Muscle of back (tissue), 13 donors: ENCODE measurements at places on chromosomes 7 and 10.

GRCh38 chr10:78456649-78457400, 423.2 kb downstream of the RPS24 start:
- no peak for DNase-seq

DNA sequence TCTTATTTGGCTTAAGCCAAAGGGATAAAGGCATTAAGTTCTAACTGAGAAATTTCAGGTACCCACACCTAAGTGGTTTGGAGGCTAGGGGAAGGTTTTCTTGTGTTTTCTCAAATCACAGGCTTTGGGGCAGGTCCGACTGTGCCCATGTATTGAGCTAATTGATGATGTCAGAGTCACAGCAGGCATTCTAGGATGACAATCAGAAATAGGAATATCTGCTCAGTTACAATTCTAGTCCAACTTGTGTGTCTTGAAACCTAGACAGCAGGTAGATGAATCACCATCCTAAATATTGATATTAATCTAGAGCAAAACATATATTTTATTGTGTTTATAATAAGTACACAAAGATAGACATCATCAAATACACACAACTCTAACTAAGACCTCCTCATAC, 2.3 kb upstream of the FHIP2A start:
- DNase-seq = no peak

DNA sequence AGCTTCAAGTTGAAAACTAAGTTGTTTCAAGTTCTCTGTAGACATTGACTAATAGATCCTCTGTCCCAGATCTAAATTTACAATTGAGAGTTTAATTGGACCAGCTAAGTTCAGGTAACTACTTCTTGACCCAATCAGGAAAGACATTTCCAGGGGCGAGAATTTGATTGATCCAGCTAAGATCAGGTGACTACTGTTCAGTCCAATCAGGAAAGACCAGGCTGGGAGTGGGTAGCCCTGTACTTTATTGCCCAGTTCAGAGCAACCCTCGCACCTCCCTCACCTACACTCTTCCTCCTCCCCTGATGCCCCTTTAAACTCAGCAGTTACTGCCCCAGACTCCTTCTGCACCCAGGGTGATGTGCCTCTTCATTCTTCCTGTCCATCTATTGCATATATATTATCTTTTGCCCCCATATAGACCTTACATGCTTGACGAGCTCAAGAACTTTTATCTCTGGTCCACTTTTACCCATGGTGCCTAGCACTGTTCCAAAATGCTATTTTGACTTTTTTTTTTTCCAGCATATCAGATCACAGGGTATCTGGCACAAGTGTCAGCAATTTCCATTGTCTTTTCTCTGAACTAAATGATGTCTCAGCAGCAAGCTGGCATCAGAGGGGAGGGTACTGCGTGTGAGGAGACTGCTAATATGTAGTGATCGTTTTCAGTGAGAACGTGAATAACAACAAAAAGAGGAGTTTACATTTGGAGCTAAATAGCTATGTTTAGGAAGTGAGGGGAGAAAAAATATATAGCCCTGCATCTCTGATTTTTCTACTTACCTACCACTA, 169.4 kb downstream of the KIAA1217 start:
- no peak for DNase-seq

DNA sequence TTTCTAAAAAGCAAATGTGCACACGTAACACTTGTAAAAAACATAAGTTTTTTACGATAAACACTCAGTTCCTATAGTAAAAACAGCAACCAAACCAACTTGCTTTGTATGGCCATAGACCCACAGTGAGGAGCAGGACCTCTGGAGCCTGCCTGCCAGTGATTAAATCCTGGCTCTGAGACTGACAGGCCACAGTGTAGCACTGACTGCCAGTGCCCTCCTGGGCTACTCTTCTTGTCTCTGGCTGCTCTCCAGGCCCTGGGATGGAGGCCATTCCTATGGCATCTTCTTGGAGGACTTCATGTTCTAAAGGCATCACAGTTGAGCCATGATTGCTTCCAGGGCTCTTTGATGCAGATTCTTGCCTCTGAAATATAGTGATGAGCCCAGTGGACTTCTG, 22.7 kb upstream of the TMEM254 start:
- DNase-seq = no peak

GRCh38 chr10:74047871-74048270, 50.0 kb downstream of the VCL start:
- no peak for DNase-seq

DNA sequence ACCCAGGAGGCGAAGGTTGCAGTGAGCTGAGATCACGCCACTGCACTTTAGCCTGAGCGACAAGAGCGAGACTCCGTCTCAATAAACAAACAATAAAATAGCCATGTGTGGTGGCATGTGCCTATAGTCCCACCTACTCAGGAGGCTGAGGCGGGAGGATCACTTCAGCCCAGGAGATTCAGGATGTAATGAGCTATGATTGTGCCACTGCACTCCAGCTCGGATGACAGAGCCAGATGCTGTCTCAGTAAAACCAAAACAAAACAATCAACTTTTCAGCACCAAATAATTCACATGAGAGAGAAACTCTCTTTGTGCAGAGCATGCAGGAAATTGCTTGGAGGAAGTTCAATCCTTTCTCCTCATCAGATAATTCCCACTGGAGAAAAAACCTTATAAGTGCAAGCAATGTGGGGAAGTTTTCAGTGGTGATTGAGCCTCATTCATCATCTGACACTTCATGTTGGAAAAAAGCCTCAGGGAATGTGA, 13.4 kb upstream of the FIS1 start:
- DNase-seq = no peak

DNA sequence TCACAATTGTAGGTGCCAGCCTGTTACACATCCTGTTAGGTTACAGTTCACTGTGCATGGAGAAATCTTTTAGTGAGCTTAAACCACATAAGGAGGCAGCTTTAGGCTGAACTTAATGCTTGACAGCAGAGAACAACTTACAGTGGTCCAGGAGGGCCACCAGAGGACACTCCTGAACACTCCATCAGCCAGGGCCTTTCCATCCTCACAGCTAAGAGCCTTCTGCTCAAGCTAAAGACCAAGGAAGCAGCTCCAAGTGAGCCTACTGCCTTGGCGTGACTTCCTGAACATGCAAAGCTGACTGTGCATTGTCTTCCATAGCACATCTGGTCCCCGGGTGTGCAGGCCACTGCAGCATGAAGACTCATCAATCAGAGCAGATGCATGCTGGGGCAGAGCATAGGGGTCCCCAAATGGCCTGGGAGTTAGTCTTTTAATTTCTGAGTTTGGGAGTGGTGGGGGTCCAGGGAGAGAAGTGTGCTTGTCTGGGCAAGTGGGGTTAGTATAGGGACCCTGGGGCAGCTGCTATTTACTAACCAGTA, 105.0 kb downstream of the ZNF248 start:
- DNase-seq = no peak

DNA sequence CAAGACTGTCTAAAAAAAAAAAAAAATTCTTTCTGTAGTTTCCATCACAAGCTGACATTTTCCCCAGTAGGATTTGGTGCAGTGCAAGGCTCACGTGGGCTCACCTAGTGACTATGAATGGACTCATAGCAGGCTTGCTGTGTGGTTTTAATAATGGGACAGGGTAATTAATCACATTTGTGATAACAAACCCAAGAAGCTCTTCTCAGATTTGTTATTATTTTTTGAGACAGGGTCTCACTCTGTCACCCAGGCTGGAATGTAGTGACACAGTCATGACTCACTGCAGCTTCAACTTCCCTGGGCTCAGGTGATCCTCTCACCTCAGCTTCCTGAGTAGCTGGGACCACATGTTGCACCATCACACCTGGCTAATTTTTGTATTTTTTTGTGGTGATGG, 40.0 kb downstream of the NACAD start:
- no peak for DNase-seq
